ENCODE measurements at places on chromosomes 12 and 14.

GRCh38 chr12:90854136-90854689, 100.8 kb downstream of the CCER1 start:
- DNase-seq: no peak

GRCh38 chr14:104903990-104904389, 20.7 kb upstream of the PLD4 start:
- no peak for DNase-seq

DNA sequence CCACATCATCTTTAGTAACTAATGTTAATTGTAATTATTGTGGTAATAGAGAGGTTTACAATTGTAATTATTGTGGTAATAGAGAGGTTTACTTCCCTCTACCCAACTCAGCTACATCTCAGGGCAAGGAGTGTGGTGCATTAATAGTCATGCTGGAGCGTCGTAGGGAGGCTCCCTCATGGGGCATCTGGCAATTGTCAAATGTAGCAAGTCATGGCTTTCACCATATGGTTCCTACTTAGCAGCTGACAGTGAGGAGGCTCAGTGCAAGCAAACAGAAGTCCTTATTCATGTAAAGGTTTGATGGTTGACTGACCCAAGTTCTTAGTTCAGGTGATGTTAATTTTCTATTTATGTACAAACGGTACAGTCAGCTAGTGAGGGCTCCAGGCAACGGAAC, 1012.0 kb downstream of the FLRT2 start:
- no peak for DNase-seq

GRCh38 chr12:39122562-39123204, 217.3 kb upstream of the CPNE8 start:
- no peak for DNase-seq

DNA sequence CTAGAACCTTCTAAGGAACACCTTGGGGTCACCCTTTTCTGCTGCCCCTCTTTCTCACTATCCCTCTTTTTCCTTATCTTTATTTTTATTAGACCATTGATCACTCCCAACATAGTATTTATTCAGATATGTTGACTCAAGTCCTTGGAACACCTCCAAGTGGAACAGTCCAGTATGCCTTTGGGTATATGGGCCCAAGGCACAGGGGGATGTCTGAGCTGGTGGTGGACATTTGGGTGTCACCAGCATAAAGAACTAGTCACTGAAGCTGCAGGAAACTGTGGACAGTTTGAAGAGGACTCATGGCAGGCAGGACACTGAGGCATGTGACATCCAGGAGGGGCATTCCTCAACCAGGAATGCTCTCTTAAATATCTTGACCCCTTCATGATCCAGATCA, 105.6 kb downstream of the VEZT start:
- no peak for DNase-seq
